Bone marrow (tissue), 2 donors: ENCODE measurements at places on chromosomes 11 and 22.

DNA sequence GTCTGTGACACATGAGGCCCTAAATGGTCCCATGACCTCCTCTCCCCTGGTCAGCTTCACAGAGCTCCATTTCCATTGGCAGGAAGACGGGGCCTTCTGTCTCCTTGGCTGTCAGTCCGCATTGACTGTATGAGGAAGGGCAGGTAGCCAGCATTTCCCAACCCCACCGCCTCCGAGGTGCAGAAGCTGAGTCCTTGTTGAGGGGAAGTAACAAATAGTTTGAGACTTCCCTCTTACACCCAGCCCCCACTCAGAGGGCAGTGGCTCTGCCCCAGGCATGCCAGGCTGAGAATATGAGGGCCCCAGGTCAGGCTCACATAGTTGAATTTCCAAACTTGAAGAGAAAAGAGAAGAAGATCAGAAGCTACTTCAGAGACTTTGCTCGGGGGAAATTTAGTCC lies 611.1 kb downstream of the BRD1 start:
- DNase-seq = no peak

DNA sequence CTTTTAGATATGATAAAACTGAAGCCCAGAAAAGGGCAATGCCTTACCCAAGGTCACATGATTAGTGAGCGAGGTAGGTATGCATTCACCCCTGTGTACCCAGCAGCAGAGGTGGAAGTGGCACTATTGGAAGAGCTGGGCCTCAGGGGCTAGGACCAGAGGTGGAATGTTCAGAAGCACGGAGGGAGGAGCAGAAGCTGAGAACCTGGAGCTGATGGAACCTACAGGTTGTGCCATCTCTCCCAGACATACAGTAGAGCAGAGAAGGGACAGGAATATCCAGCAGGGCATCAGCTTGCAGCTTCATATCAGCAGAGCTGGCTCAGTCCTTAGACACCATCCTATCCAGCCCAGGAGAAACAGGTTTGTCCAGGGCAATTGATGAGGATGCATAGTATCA lies 14.6 kb upstream of the FCHSD2 start:
- no peak for DNase-seq

GRCh38 chr11:73199446-73199845 lies 18.6 kb upstream of the P2RY2 start:
- no peak for DNase-seq

DNA sequence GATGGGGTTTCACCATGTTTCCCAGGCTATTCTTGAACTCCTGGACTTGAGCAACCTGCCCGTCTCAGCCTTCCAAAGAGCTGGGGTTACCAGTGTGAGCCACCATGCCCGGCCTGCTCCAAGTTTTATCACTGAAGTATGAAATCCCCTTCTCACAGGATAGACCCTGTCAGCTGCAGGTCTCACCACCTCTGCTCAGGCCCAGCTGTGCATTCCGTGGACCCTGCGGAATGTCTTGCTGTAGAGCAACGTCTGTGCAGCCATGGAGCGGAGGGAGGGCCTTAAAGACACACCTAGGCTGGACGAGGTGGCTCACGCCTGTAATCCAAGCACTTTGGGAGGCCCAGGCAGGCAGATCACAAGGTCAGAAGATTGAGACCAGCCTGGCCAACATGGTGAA lies 625.4 kb downstream of the BRD1 start:
- DNase-seq = no peak

DNA sequence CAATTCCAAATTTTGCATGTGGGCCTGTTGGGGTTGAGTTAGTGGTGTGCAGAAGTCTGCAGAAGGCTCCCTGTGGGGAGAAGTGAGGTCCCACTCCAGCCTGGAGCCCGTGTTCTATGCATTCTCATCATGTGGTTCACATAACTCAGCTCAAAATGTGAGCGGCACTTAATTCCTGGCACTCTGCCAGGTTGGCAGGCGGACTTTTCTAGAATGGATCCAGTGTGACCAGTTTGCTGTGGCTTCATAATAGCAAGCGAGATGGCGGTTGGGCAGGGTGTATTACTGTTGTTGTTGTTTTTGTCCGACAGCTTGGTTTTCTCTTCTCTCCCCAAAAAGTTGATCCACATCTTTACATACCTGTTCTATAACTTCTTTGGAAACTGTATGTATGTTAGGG lies 146.8 kb upstream of the TTC12 start:
- no peak for DNase-seq

GRCh38 chr11:88292171-88292843 lies 45.2 kb downstream of the CTSC start:
- DNase-seq = no peak
